ENCODE measurements at places on chromosomes 1 and 21.
A peak's percentile ranks its signal among the peaks of the same experiment; 100 is the strongest.

DNA sequence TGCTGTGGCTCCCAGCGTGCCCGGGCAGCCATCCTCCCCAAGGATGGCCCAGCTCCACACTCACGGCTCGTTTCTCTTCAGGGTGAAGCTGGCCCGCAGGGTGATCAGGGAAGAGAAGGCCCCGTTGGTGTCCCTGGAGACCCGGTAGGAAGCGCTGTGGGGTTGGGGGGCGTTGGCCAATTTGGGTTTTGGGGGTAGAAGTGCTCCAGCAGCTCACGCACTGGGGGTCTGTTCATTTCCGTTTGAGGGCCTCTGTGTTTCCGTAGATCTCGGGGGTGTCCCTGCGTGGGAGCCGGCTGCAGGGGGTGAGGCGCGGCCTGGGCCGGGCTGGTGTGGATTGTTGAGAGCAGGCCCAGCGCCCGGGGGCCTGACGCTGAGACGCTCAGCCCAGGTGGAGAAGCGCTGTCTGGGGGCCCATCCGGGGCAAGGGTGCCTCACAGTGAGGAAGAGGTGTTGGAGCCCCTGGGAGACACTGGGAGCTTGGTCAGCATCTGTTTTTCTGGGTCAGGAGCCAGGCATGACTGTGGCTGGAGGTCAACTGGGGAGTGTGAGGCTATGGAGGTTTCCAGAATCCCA lies 12.6 kb downstream of the COL6A1 start:
- H3K27me3 ChIP-seq = no peaks in the 10 kb centered on the region
- no peak overlapping the region for H3K4me3 ChIP-seq
- DNase-seq = peak; percentile 67
- H3K4me1 ChIP-seq = no peaks in the 10 kb centered on the region
- H3K27ac ChIP-seq = no peak overlapping the region

GRCh38 chr1:101150670-101151069 lies 86.1 kb upstream of the S1PR1 start:
- no peak overlapping the region for H3K27ac ChIP-seq
- no peaks in the 10 kb centered on the region for H3K27me3 ChIP-seq
- H3K36me3 ChIP-seq = no peaks in the 10 kb centered on the region
- peaks cover 8% of the 10 kb centered on the region for H3K4me1 ChIP-seq

- H3K27ac ChIP-seq = no peak overlapping the region
- no peaks in the 10 kb centered on the region for H3K36me3 ChIP-seq
- H3K27me3 ChIP-seq = peaks cover 31% of the 10 kb centered on the region
- no peak overlapping the region for H3K4me3 ChIP-seq
- DNase-seq = no peak
These were observed 56.2 kb downstream of the TAS1R2 start for GRCh38 chr1:18803151-18803791.

DNA sequence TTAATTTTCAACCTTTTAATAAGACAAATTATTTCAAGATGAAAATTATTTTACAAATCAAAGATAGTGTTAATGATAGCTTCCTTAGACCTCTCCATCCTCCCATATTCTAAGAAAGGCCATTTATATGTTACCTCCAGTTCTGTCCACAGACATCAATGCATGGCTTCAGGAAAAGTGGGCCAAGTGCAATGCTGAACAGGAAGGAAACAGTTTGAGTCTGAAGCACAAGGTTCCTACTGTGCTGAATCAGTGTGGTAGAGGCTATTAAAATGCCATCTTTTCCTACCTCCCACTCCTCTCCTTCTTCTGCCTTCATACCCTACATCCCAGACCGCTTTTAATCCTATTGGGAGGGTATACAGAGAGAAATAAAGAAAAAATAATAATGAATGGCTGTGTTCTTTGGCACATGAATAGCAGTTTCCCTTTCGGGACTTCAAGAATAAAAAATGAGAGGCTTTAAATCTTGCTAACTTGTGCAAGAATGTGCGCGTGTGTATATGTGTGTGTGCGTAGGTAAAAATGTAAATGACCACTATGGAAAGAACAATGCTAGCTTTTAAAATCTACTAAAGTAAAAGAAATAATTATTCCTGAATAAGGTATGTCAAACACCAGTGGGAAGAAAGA lies 62.6 kb upstream of the C1orf105 start:
- no peaks in the 10 kb centered on the region for H3K27me3 ChIP-seq
- no peak for DNase-seq
- peak overlapping the region; percentile 16 for H3K4me3 ChIP-seq
- no peaks in the 10 kb centered on the region for H3K36me3 ChIP-seq
- no peak overlapping the region for H3K27ac ChIP-seq

DNA sequence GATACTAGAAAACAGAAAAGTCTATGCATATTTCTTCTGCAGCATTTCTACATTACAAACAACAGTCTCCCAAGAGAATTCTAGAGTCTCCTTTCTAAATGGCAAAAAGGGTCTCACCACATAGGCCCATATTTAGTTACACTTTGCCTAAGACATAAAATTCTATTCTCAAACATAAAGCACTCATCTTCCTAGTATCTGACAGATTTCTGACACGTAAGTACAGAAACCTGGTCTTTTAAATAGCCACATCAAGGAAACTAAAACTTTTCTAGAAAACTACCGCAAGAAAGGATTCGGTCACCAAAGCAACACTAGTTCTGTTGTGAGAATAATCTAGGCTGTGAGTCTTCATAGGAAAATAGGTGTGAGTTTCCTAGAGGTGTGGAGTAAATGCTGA lies 33.6 kb upstream of the CTSK start:
- peaks cover 29% of the 10 kb centered on the region for H3K36me3 ChIP-seq
- no peak overlapping the region for H3K4me3 ChIP-seq
- H3K27me3 ChIP-seq = no peaks in the 10 kb centered on the region
- no peaks in the 10 kb centered on the region for H3K4me1 ChIP-seq

DNA sequence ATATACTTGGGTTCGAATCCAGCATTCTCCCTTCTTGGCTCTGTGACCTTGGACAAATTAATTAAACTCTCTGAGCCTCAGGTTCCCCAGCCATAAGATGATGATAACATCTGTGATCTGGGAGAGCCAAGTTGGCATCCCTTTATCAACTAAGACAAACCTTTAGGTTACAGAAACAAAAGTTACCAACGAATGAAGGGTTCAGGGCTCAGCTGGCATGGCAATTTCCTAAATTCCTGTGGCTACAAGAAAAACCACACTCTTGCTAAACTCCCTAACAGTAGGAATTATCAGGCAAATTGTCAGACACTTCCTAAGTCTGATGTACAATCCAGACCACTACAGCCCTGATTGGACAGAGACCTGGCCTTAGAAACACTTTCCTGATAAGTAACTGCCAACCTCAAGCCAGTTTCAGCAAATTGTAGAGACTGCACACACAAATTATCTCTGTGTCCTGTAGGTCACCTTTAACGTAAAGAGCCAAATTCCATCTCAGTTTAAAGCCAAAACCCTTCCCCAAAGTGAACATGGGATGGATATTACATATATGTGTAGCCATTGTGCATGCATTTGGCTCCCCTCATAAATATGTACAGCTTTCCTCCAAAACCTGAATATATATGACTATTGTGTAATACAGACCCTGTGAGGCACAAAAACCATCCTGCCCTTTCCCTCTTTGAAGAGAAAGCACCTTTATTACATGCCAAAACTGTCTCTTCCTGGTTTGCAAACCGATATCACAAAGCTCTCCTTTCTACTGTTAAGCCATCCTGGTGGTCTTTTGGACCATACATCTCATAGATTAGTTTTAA lies 39.5 kb upstream of the EDARADD start:
- no peak for DNase-seq
- H3K4me3 ChIP-seq = no peak overlapping the region
- H3K4me1 ChIP-seq = no peaks in the 10 kb centered on the region
- H3K36me3 ChIP-seq = peaks cover 4% of the 10 kb centered on the region
- H3K27me3 ChIP-seq = peaks cover 4% of the 10 kb centered on the region

GRCh38 chr1:90135286-90135685 lies 140.4 kb downstream of the ZNF326 start:
- no peak overlapping the region for H3K27ac ChIP-seq
- H3K27me3 ChIP-seq = peaks cover 20% of the 10 kb centered on the region
- H3K4me3 ChIP-seq = no peak overlapping the region
- peaks cover 3% of the 10 kb centered on the region for H3K36me3 ChIP-seq

GRCh38 chr1:40886318-40887011 lies 24.3 kb upstream of the CITED4 start:
- no peak overlapping the region for H3K4me3 ChIP-seq
- no peak for DNase-seq
- peak overlapping the region; percentile 13 for H3K27ac ChIP-seq
- peaks cover 25% of the 10 kb centered on the region for H3K27me3 ChIP-seq

GRCh38 chr1:61120246-61120840 lies 38.0 kb downstream of the NFIA start:
- peaks cover 5% of the 10 kb centered on the region for H3K36me3 ChIP-seq
- H3K27ac ChIP-seq = no peak overlapping the region
- peaks cover 38% of the 10 kb centered on the region for H3K4me1 ChIP-seq
- DNase-seq = no peak

DNA sequence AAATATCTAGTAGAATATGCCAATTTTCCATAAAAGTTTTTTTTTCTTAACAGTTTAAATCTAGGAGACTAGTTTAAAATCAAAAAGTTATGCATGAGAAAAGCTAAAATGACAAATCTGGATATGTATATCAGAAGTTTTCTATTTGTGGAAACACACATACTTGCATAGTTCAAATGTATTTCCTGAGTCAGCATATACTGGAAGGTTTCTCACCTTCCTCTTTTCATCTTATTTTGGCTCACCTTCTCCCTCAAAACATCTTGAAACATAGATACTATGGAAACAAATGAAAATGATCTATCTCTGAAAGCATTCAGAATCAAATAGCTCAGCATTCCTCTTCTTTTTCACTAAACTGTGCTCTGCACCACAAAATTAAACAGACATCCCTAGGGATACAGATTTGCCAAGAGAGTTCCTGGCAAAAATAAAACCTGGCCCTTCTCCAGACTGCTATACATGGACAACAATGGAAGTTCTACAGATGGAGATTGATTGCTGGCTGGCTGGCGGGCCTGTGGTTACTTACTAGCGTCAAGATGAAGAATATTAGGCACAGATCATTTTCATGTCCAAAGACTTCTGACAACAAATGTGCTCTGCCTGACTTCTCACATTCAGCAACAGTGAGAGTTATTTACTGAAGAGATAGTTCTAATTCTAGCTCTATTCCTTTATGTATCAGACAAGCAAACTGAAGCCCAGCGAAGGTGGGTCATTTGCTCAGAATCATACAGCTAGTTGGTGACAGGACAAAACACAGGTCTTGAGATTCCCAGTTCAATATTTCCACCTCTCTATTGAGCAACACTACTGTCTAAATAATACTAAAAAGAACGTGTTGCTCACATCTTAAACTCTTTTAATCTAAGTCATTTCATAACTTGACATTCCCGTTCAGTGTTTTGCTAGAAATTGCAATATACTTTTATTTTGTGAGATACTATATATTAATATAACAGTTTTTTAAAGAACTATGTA lies 26.6 kb downstream of the DIPK1A start:
- no peaks in the 10 kb centered on the region for H3K36me3 ChIP-seq
- H3K27ac ChIP-seq = peak overlapping the region; percentile 33
- H3K4me1 ChIP-seq = peaks cover 17% of the 10 kb centered on the region

GRCh38 chr1:163820766-163821165 lies 499.0 kb downstream of the NUF2 start:
- peaks cover 2% of the 10 kb centered on the region for H3K27me3 ChIP-seq

DNA sequence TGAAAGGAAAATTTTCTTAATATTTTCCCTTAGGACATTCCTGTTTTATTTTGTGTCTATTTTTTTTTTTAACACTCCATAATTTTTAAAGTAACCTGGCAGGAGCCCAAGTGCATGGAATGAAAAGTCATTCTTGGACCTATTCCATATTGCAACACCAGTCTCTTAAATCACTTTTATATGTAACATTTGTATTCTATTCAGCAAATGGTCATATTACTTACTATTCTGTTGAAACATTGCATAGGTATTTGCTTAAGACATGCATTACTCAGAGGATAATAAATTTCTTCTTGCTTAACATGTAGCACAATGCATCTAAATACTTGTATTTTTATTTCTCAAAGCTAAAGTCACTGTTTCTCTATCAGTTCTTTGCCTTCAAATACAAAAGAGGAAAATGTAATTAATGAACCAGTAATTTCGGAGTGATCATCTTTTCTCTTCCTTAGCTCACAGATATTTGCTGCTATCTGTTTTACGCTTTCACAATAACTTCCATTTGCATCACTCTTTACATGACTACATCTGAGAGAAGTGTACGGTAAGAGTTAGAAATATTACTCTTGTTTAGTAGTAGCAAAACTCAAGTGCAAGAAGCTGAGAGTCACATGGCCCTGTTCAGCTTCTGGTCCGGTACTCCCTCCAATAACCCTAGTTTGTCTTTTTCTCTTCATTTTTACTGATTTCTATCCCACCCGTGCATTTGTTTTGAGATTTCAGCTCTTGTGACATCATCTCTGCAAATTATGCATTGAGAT lies 394.8 kb downstream of the USP25 start:
- no peak for DNase-seq
- no peaks in the 10 kb centered on the region for H3K27me3 ChIP-seq
- peak overlapping the region; percentile 0 for H3K4me3 ChIP-seq
- H3K36me3 ChIP-seq = no peaks in the 10 kb centered on the region
- H3K27ac ChIP-seq = no peak overlapping the region

- H3K4me3 ChIP-seq = peak overlapping the region; percentile 93
- H3K27ac ChIP-seq = peak overlapping the region; percentile 87
- peaks cover 33% of the 10 kb centered on the region for H3K27me3 ChIP-seq
- DNase-seq = no peak
- H3K4me1 ChIP-seq = peaks cover 30% of the 10 kb centered on the region
- H3K36me3 ChIP-seq = peaks cover 13% of the 10 kb centered on the region
These were observed 2.7 kb downstream of the ATF3 start for GRCh38 chr1:212611000-212611948.

GRCh38 chr1:82269431-82269830 lies 468.7 kb downstream of the ADGRL2 start:
- no peaks in the 10 kb centered on the region for H3K4me1 ChIP-seq
- no peak overlapping the region for H3K27ac ChIP-seq
- no peak for DNase-seq
- no peak overlapping the region for H3K4me3 ChIP-seq
- no peaks in the 10 kb centered on the region for H3K36me3 ChIP-seq

DNA sequence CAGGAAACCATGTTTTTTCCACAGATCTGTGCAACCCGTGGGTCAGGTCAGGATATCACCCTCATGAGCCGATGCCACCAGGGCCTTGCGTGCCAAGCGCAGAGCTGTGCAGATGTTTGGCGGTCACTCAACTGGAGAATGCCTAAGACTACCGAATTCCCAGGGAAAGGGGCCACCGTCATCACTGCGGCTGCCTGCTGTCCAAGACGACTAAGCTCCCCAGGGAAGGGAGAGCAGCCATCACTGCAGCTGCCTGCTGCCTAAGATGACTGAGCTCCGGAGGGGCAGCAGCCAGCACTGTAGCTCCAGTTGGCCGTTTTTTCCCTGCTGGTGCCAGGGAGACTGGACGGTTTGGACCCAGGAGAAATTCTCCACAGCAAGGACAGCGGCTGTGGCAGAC lies 31.1 kb downstream of the AKT3 start:
- no peaks in the 10 kb centered on the region for H3K4me1 ChIP-seq
- H3K36me3 ChIP-seq = peaks cover 23% of the 10 kb centered on the region
- DNase-seq = no peak

All from type B pancreatic cell (in vitro differentiated cells).